NCI-H1092 (cell line): ENCODE measurements at places on chromosomes 12 and 14.

- no peak for DNase-seq
These were observed 35.0 kb downstream of the ITPR2 start for GRCh38 chr12:26798023-26798422.

DNA sequence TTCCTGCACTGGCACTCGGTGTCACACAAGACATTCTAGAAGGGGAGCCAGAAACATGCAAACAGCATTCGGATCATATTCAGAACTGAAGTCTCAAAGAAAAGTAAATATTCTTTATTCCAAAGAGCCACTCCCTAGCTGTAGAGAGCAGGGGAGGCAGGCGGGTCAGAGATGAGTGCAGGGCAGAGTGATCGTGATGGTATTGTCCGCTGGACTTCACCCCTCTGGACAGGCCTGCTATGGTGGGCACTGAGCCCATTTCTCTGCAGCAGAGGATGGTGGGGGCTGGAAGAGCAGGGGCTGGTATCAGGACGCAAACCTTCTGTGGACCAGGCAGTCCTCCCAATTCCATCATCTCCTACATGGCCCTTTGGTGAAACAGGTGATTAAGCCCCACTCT, 25.6 kb downstream of the IRF2BPL start:
- no peak for DNase-seq

GRCh38 chr12:120962532-120963020, 15.8 kb upstream of the HNF1A start:
- no peak for DNase-seq

DNA sequence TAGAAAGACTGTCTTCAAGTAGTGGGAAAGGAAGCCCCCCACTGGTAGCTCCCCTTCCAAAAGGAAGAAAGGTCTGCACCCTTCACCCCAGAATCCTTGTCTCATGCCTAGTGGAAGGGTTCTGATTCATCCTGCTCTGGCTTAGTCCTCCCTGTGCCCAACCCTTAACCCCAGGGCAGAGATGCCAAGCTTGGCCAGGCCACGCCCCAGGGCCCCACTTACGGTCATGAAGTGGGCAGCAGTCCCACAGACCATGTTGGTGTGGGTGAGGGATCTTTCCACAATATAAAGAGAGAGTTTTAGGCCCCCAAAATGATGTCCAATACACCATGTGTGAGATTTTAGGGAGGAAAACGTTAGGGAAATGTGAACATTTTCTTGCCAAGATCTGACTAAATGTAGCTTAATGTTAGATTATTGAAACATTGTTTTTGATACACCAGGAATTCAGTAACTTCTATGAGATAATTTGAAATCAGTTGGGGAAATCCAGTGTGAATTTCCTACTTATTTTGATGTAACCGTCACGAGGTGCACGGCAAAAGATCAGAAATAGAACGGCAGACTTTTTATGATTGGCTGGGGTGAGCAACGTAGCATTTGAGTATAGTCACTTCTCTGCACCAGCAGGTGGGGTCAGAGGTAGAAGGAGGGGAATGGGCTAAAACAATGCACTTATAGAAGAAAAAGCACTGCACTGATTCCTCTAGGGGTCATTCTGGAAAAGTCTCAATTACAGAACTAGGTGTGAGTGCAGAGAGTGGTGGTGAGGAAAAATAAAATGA, 8.2 kb upstream of the SSPN start:
- no peak for DNase-seq

DNA sequence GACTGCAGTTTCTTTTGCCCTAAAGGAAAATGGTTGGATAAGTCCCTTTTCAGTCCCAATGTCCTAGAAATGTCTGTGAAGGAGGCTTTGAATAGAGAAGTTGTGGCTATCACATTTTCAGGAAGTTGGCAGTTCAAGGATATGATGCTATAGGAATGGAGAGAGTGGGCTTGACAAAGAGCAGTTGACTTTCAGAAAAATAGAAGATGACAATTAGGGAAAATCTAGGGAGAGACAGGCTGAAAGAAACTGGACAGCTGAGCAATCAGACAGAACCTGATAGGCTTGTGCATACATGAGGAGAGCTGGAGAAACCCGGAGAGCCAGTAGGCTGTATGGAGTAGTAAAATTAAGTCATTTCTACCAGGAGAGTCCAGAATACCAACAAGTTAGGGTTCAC, 50.5 kb downstream of the LMNTD1 start:
- no peak for DNase-seq

DNA sequence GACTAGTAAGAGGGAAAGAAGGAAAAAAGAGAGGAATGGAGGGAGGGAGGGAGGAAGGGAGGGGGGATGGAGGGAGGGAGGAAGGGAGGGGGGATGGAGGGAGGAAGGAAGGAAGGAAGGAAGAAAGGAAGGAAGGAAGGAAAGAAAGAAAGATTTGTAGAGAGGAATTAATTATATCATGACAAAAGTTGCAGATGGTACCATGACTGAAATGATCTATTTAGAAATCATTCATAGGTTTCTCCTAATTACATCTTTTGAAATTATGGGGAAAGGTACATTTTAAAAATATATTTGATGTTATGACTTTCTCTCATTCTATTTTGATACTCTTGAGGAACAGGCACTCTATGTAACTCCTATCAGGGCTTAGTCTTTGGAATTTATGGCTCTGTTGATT, 236.2 kb upstream of the BTG1 start:
- DNase-seq = no peak

GRCh38 chr12:22118238-22118790, 72.3 kb downstream of the CMAS start:
- DNase-seq = no peak

- DNase-seq = peak; percentile 3
These were observed 404.8 kb downstream of the ATP23 start for GRCh38 chr12:58346032-58346632.

DNA sequence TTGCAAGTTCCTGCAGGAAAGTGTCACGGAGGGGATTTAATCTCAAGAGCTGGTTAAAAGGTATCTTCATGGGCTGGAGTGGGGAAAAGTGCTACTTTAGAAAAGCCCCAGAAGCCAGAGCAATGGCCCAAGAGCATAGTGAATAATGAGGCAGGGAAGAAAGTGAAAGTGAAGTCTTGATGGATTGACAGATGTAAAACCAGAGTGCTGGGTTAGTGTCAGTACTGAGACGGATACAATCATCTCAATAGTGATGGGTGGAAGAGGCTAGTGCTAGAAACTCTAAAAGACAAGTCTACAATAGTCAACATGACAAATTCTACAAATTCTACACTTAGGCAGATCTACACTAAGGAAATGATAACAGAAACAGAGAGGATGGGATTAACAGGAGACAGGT, 68.1 kb downstream of the CIT start:
- no peak for DNase-seq

- DNase-seq = no peak
These were observed 16.1 kb upstream of the GNG2 start for GRCh38 chr14:51844081-51844881.

DNA sequence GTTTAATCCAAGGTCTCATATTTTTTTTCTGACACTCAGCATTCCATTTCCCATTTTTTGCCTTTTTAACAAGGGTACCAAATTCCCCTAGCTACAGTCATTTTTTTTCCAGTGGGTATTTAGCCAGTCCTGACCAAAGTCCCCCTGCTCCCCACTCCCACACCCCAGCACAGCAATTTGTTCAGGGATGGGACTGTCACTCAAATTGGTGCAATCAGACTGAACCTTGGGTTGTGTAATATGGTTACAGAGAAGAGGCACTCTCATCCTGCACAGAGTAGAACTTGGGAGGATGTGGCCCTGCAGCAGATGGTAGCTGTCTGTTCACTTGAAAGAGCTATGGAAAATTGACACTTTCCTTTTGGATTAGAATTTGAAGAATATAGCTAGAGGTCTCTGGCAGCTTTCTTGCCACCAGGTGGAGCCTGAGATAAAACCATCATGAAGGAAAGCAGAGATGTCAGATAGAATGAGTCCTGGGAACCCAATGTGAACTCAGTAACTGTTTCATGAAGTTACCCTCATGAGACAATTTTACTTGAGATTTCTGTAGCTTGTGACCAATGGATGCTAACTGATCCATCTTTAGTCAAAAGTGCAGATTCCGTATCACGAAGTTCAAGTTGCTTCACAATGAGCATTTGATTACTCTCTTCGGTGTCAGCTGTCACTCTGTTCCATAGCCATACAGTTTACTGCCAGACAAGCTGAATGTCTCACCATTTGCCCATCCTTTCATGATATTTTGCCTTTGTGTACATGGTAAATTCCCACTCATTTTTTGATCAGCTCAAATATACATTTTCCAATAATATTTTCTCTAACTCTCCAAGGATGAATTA, 394.0 kb upstream of the SYT1 start:
- DNase-seq = peak; percentile 15

GRCh38 chr14:61152851-61153364, 128.2 kb downstream of the TMEM30B start:
- no peak for DNase-seq

DNA sequence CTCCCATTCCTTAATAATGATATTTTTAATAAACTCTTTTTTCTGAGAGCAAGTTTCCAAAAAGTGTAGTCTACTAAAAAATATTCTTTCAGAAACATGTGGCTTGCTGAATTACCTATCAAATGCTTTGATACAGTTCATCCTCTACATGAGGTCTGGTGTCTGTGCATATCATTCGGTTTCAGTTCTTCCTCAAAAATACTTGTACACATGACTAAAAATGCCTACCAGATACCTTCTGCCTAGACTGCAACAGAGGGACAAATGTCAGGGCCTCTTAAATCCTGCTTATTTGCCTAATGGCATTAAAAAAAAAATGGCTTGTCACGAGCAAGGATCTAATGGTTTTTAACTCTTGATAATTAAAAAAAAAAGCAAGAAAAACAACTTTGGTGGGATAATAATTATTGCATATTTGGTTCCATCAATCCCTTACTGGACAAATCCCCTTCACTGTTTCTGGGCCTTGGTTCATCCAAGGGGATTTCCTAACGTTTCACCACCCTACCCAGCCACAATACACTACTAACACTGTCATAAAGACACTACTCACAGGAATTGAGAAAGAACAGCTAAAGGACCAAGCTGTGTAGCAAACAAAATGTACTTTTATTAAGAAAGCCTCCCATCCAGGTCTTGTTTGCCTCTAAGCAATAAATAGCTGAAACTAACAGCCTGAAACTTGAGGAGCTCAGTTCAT, 45.7 kb downstream of the PARP11 start:
- DNase-seq = no peak

DNA sequence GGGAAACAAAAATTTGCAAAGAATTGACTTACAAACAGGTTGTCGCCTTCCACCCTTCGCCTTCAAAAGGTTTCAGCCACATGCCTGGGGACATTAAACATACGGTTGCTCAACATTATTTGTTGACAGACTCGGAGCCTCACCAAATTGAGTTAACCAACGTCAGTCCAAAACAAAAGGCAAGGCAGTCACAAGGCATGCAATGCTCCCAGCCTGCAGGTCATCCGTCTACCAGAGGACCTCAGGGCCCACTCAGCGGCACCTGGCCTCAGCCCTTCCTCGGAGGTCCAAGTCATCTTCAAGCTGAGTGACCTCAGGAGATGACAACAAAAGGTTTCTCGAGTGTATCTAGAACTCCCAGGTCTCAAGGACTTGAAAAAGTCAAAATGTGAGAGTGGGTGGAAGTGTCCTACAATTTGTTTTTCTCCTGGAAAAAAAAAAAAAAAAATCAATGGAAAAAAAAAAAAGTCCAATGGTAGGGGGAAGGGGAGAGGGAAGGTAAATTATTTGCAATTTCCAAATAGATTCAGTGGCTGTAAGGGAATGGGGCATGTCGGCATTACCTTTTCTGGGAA, 64.3 kb downstream of the KDM2B start:
- no peak for DNase-seq
